ENCODE measurements at places on chromosomes 7 and 10.

DNA sequence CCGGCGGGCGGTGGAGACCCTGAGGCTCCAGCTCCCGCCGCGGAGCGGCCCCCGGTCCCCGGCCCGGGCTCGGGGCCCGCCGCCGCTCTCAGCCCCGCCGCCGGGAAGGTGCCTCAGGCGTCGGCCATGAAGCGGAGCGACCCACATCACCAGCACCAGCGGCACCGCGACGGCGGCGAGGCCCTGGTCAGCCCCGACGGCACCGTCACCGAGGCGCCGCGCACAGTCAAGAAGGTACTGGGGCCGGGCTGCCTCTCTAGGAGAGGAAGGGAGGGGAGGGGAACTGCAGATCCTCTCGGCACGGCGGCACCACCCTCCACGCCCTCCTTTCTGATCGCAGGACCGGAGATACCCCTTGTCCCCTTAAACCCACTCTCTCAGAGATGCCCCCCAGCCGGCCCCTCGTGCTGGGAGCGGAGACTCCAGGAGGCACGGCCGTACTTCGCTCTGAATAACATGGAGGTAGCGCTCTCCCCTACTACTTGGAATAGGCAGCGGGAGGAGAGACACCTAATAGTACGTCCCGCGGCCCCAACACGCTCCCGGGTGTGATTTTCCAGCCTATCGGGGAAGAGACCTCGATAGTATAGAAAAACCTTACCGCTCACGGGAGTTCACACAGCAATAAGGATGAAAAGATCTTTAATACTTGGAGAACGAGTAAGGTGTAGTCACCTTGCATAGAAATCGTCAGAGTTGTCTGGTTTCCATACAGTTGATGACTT, 538 bp downstream of the AHCYL2 start:
- peak; percentile 16 for DNase-seq

DNA sequence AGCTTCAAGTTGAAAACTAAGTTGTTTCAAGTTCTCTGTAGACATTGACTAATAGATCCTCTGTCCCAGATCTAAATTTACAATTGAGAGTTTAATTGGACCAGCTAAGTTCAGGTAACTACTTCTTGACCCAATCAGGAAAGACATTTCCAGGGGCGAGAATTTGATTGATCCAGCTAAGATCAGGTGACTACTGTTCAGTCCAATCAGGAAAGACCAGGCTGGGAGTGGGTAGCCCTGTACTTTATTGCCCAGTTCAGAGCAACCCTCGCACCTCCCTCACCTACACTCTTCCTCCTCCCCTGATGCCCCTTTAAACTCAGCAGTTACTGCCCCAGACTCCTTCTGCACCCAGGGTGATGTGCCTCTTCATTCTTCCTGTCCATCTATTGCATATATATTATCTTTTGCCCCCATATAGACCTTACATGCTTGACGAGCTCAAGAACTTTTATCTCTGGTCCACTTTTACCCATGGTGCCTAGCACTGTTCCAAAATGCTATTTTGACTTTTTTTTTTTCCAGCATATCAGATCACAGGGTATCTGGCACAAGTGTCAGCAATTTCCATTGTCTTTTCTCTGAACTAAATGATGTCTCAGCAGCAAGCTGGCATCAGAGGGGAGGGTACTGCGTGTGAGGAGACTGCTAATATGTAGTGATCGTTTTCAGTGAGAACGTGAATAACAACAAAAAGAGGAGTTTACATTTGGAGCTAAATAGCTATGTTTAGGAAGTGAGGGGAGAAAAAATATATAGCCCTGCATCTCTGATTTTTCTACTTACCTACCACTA, 169.4 kb downstream of the KIAA1217 start:
- DNase-seq, result no peak

DNA sequence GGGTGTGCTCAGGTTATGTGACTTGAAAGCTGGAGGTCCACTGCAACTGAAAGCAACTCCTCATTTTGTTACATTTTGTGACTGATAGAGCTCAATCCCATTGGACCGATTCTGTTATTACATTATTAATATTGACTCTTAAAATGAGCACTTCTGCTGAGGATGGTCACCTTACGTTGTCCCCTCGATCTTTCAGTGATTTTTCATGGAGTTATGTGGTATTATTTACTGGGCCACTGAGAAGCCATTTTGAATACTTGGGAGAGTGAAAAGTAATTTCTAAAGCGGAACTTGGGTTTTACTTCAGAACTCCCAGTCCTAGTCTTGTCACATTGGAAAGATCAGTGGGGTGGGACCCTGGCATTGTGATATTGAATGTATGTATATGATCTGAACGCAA, 96.3 kb upstream of the FAM180A start:
- no peak for DNase-seq

DNA sequence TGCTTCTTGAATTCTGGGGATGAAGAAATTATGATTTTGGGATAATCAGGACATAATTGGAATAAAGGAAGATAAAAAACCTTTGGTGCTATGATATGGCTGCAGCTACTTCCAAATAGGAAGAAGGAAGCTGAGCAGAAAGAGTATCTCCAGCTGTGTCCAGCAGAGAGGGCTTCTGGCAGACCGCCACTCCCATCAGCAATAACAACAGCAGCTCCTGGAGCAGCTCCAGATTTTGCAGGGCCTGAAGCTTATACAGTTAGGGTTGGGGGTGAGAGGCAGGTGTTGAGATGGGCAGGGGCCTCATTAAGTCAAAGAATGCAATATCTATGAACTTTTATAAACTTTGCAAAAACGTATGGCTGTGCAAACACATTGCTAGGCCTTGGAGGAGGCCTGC, 62.3 kb downstream of the C10orf120 start:
- no peak for DNase-seq

DNA sequence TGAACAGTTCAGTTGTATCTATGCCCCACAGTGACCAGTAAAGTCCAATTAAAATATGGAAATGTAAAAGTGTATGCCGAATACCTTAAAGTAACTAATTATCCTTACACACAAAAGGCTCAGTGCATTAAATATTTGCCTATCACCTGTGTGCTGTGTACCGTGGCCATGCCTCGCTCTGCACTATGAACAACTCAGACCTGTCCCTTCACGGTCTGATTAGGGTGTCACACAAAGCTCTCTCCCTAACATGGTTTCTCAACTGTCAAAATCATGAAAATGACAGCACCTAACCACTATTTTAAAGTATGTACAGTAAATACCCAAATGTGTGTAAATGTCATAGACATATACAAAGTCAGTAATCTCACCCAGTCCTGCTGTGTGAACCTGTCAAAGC, 43.1 kb downstream of the STK17A start:
- DNase-seq, result no peak

DNA sequence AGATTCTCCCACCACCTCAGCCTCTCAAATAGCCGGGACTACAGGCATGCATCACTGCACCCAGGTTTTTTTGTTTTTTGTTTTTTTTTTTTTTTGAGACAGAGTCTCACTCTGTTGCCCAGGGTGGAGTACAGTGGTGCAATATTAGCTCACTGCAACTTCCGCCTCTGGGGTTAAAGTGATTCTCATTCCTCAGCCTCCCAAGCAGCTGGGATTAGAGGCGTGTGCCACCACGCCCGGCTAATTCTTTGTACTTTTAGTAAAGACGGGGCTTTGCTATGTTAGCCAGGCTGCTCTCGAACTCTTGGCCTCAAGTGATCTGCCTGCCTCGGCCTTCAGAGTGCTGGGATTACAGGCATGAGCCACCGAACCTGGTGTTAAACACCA, 107.5 kb upstream of the KIF5B start:
- DNase-seq, result no peak

DNA sequence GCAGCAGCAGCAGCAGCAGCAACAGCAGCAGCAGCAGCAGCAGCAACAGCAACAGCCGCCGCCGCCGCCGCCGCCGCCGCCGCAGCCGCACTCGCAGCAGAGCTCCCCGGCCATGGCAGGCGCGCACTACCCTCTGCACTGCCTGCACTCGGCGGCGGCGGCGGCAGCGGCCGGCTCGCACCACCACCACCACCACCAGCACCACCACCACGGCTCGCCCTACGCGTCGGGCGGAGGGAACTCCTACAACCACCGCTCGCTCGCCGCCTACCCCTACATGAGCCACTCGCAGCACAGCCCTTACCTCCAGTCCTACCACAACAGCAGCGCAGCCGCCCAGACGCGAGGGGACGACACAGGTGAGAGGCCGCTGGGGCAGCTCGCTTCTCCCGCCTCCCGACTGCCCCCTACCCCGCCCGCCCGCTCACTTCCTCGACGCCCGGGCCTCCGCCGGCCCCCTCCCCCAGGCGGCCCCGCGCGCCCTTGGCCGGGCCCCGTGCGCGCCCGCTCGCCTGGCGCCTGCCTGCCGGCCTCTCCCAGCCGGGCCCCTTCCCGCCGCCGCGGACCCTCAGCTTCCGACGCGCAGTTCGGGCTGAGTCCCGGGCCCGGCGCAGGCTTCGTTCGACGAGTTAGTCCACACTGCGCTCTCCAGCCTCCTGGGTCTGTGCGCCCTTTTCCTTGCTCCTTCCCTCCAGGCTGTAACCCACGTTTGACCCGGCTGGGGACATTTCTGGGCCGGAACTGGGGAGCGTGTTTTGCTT, 882 bp downstream of the DLX6 start:
- peak; percentile 19 for DNase-seq

DNA sequence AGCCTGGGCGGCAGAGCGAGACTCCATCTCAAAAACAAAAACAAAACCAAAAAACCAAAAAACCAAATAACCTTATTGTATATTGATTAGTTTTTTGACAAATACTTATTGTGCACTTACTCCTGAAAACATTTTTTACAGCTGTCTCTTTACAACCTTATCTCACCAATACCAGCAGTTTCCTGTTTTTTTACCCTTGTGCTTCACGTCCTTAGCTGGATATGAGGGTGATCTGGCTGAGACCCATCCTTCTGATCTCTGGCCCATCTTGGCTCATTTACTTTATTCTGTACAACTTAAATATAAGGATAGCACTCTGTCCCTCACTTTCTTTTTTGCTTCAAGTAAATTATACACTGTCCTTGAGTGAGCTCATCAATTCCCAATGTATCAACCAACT, 104.6 kb upstream of the DNAJB12 start:
- no peak for DNase-seq

GRCh38 chr7:134444198-134444960, 14.5 kb downstream of the AKR1B1 start:
- DNase-seq, result no peak

- no peak for DNase-seq
These were observed 112.7 kb upstream of the BMPER start for GRCh38 chr7:33792547-33793105.

GRCh38 chr10:5694573-5694972, 9.9 kb downstream of the TASOR2 start:
- DNase-seq, result no peak

All from fibroblast of upper back skin (primary cell).